ENCODE measurements at places on chromosomes 6 and 20. TPM values are rescaled to one million over a fixed set of nuclear protein-coding genes. Genes with fewer than 3 reads are reported as not detected.

GRCh38 chr6:93423542-93423941, 4.2 kb upstream of the EPHA7 start:
- no peak for DNase-seq

DNA sequence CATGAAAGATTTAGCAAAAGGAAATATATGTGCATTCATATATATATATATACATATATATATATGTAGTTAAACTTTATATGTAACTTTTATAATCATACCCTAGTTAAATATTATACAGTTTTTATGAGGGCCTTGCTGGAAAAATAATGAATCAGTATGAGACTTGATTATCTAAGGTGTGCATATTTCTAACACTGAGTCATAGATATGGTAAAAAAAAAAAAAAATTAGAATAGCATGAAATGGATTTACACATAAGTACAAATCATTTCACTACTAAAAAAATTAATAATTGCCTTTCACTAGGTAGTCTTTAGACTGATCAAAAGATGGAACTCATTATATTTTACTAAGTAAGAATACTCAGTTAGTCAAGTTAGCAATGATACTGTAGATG, 51.3 kb upstream of the DST start:
- DNase-seq, result no peak

- peak; percentile 11 for DNase-seq
Measured at GRCh38 chr20:23446505-23446904, 6.2 kb downstream of the CST11 start.

Gene IRF4
- polyA plus RNA-seq, result 297 TPM

DNA sequence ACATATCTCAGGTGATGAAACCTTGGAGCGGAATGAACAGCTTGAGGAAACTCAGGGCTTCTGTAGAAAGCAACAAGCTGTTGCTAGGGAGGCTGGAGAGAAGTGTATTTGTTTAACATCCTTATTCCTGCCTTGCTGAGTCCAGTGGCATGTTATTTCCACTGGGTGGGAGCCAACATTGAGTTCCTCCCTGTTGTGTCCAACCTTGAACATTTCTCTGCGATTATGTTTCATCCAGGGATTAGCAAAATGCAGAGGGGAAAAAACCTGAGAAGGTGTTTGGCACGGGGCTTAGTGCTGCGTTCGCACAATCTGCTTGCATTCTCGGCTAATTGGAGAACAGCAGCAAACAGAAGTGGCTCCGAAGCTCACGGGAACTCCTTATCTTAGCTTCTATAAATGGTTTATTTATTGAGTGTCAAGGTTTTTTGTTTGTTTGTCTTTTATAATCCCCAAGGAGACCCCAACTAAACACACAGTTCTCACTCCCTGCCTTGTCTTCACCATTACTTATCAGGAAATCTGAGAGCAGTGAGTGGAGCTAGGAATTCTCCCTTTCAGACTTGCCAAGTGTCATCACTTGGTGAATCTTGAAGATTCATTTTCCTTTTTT, 412.8 kb downstream of the CDC5L start:
- no peak for DNase-seq
